A549 treated with ZK216348 at 1 μM for 4 hours (cell line): ENCODE measurements at places on chromosomes 3 and 15. TPM values are rescaled to one million over a fixed set of nuclear protein-coding genes. Genes with fewer than 3 reads are reported as not detected.

The CD80 gene
- total RNA-seq: not detected in 5 replicates

The DUOXA1 gene
- 0.07 to 0.28 TPM (median 0.08 TPM) in 4 of 5 replicates, not detected in the other for total RNA-seq

The ZPLD1 gene
- total RNA-seq: 0.04 to 0.05 TPM in 2 of 5 replicates, not detected in the others

The FRMD5 gene
- total RNA-seq: 2.4 to 5.9 TPM (median 2.7 TPM) in 5 replicates

The MYO5C gene
- total RNA-seq: 4.6 to 8.1 TPM (median 6.1 TPM) in 5 replicates

The EPHB1 gene
- total RNA-seq: 0.06 to 0.20 TPM (median 0.12 TPM) in 3 of 5 replicates, not detected in the others

The RFTN1 gene
- total RNA-seq: 3.4 to 4.0 TPM (median 3.5 TPM) in 5 replicates

The ACTRT3 gene
- 2.9 to 3.6 TPM (median 3.4 TPM) in 5 replicates for total RNA-seq

The ETFA gene
- total RNA-seq: 238 to 274 TPM (median 246 TPM) in 5 replicates

The MRAS gene
- 7.0 to 10.2 TPM (median 8.8 TPM) in 5 replicates for total RNA-seq

The B3GNT5 gene
- total RNA-seq: 14.0 to 30.1 TPM (median 24.7 TPM) in 5 replicates

The LDHAL6B gene
- total RNA-seq: not detected in 5 replicates

The ARGFX gene
- total RNA-seq: not detected in 5 replicates

The SLC6A20 gene
- total RNA-seq: 0.06 to 0.20 TPM in 2 of 5 replicates, not detected in the others

The COL8A1 gene
- total RNA-seq: not detected in 5 replicates

The SCG5 gene
- 2.3 to 4.4 TPM (median 2.7 TPM) in 5 replicates for total RNA-seq

The OSBPL10 gene
- 15.5 to 21.7 TPM (median 18.9 TPM) in 5 replicates for total RNA-seq

The ASB14 gene
- total RNA-seq: not detected in 5 replicates

The TMEM212 gene
- not detected in 5 replicates for total RNA-seq
